C1 segment of cervical spinal cord (tissue), 14 donors: ENCODE measurements at places on chromosomes 12 and 14.

- DNase-seq = peak; percentile 62
These were observed 79.5 kb downstream of the PTPRB start for GRCh38 chr12:70557583-70558191.

DNA sequence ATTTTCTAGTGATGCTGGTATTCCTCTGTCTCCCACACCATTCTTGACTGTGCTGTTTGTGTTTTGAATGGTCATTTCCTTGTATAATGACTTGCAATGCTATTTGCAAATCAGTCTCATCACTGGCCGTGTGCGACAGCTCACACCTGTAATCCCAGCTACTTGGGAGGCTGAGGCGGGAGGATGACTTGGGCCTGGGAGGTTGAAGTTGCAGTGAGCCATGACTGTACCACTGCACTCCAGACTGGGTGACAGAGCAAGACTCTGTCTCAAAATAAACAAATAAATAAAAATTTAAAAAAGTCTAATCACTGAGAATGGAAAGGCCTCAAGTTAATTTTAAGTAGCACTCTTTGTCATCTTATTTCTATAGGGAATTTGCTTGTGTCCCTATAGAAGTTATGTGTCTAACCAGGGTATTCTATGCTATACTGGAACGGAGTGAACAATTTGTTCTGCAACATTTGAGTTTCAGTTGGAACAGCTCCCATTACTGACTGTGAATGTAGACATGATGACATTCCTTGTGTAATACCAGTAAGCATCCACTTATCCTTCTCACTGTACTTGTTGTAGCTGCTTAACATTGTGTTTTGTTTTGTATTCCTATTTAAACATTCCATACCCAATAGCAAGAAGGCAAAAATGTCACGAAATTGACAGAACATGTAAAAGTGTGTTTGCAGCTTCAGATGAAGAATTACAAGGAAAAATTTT is 126.3 kb downstream of the MGST1 start:
- no peak for DNase-seq

DNA sequence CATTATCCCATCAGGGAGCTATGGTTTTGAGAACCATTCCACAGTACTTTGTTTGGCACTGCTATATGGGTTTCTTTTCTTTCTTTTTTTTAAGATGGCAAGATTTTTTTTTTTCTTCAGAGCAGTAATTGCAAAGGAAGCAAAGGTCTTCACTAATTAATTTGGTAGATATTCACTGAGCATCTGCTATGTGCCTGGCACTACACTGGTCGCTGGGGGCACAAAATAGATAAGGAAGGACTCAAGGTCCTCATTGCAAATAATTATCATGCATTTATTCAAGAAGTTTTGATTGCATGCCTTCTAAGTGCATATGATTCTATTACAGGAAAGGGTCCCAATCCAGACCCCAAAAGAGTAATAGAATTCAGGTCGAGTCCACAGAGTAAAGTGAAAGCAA is 10.0 kb upstream of the ATP2A2 start:
- DNase-seq = no peak

- DNase-seq = no peak
These were observed at the start of gene OR11H6 for GRCh38 chr14:20223410-20223809. OR11H6 (plus strand) TSS chr14:20223710; CDS start chr14:20223710, 0 bp downstream.

- no peak for DNase-seq
These were observed 114.8 kb upstream of the VRK1 start for GRCh38 chr14:96682401-96682800.

- no peak for DNase-seq
These were observed 322.5 kb downstream of the SYT1 start for GRCh38 chr12:79187032-79187431.

DNA sequence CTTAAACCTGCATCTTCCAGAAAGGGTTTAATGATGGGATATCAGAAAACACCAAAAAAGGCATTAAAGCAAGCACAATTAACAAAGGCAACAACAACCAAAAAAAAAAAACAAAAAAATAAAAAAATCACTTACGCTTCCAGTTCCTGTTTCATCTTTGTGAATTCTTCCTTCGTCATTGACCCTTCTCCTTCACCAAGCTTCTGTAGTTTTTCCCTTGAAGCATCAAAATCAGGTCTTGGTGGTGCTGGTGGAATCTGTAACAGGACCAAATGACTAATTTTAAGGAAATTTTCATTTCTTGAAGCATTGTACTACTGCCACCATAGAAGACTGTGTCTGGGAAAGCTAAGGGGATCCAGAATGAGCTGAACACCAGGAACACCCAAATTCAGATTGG is 24.5 kb downstream of the SNX6 start:
- DNase-seq = no peak

DNA sequence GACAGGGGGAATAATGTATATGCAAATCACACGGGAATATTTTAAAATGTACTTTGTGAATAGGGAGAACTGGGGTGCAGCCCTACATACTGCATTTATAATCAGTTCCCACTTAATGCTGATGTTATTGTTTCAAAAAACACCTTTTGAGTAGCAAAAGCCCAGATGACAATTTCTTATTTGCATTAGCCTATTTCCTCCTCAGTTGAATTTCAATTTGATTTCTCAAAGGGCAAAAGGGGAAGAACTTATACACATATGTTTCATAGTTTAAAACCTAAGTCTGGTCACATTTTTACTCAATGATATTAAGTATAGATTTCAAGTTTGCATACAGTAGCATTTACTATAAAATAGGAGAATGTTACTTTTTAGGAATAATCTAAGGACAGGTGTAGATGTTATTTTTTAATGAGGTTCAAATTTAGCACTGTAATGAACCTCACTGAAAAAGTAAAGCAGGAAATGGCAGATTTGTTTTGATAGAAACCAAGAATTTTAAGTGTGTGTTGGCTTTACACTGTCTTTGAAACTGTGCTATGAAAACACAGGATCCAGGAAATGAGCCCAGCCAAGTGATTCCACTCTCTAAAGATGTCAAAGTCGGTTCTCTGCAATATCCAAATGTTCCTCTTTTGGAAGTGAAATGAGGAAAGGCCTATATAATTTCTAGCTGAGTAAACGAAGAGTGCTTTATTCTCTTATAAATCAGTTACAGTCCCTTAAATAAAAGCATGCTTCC is 367.4 kb downstream of the BTG1 start:
- no peak for DNase-seq
